ENCODE measurements at places on chromosomes 3 and 15.

- DNase-seq: no peak
These were observed 39.9 kb downstream of the IFT57 start for GRCh38 chr3:108182339-108182738.

DNA sequence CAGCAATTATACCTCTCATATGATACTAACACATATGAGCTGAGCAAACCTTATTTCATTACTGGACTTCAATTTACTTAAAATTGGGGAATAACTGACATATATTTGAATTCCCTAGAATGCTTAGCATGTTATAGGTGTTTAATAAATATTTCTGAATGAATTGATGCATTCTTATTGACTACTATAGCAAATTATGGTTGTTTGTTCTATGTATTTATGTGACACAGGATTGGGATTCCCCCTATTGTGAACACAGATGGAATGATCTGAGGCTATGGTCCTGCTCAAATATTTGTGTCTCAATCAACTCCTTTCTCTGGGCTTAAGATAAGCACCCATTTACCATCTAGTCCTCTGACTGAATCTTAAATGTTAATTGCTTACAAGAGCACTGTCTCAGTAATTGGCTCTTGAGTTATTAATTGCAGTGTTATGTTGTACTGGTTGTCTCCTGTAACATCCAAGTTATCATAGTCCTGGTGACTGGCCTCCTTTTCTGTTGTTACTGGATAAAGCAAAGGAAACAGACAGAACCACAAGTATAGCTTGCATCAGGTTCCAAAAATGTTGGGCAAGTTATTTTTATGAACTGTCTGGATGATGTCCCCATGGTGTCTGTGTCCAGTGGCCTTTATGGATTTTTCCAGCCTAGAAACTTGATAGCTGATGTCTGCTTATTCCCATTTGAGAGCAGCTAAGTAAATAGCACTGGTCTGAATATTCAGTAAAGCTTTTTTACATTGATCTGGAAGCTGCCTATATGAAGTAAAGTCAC lies 2.3 kb upstream of the UACA start:
- no peak for DNase-seq

- DNase-seq: no peak
These were observed 4.8 kb downstream of the PAQR9 start for GRCh38 chr3:142958707-142959106.

- DNase-seq: no peak
These were observed 201.5 kb downstream of the SOX2 start for GRCh38 chr3:181913254-181913653.

GRCh38 chr3:197555281-197556261 lies at the start of gene BDH1:
TSS of gene BDH1 (minus strand) at chr3:197555968. CDS start at chr3:197546443, 9,525 bp downstream.
- peak; percentile 91 for DNase-seq

GRCh38 chr15:96924570-96924969 lies 594.1 kb downstream of the NR2F2 start:
- DNase-seq: no peak

DNA sequence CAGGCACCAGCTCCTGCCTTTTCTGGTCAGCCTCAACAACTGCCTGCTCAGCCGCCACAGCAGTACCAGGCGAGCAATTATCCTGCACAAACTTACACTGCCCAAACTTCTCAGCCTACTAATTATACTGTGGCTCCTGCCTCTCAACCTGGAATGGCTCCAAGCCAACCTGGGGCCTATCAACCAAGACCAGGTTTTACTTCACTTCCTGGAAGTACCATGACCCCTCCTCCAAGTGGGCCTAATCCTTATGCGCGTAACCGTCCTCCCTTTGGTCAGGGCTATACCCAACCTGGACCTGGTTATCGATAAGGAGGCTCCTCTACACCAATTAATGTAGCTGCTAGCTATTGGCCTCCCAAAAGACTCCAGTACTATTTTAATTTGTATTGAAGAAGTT lies 38.9 kb downstream of the TFG start:
- DNase-seq: no peak

DNA sequence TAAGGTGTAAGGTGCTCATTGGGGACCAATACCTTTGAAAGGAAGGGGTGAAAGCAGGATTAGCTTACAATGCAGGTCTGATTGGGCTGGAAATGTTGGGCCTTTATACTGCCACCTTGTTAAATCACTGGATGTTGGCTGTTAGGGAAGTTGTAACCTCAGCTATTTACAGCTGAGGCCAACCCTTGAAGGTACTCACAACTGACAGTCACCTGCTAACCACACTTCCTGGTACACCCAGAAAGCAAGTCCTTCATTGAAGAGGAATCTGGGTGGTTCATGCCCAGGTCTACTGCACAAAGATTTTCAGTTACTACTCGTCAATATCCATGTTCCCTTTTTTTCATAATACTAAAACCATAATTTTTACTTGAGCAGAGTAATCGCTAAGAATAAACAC lies 65.4 kb upstream of the CLDN18 start:
- peak; percentile 49 for DNase-seq

DNA sequence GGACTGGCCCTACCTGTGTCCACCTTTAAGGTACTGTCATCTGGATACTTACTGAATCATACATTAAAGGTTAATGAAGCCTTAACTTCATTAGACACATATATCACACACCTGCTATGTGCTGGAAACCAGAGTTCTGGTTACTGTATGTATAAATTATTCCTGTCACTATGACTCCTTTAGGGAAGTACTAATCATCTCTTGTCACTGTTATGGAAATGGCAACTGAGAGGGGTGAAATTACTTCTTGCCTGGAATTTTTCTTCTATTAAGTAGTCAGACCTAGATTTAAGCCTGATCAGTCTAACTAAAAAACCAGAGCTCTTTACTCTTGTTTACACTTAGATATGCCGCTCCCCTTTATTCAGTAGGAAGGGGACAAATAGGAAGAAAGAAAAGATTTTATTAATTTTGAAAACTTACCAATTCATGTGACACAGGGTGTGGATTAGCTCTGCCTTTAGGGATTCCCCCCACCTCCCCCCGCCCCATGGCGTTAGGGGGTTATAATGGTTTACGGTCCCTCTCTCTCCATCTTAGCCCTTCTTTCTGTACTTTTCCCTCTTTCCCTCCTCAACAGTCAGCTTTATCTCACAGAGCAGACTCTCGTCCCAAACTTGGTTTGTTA lies 152.5 kb downstream of the KLHL25 start:
- no peak for DNase-seq

GRCh38 chr15:51237816-51238215 lies 100.6 kb downstream of the CYP19A1 start:
- no peak for DNase-seq

DNA sequence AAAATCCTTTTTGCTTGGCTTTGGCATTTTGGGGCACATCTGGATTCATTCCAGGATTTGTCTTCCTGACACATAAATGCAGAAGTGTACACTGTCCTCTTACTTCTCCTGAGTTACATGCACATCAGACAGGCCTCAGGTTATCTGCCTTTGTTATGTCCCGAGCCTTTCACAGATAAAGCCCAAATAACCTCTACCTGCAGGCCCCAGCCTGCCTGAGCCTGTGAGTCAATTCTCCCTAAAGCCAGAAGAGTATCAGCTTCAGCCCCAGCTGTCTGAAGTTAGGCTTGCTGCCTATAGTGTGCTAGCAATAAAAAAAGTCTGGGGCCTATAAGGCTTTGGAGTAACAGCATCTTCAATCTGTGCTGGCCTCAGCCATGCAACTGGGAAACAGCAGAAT lies 17.7 kb upstream of the GSK3B start:
- DNase-seq: no peak

DNA sequence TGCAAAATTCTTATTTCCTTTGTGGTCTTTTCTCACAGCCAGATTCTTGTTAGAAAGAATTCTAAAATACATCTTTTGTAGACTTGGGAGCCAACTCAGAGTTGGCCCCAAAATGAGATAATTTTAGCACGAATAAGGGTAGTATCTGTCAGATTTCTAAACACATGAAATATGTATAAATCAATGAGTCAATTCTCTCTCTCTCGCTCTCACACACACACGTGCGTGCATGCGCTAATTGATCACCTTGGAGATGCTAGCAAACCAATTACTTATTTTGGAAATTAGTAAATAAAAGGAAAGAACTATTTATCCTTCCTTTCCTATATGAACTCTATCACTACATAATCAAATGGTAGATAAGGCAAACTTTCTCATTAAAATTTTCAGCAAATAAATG lies 32.9 kb upstream of the PIK3R4 start:
- DNase-seq: no peak

DNA sequence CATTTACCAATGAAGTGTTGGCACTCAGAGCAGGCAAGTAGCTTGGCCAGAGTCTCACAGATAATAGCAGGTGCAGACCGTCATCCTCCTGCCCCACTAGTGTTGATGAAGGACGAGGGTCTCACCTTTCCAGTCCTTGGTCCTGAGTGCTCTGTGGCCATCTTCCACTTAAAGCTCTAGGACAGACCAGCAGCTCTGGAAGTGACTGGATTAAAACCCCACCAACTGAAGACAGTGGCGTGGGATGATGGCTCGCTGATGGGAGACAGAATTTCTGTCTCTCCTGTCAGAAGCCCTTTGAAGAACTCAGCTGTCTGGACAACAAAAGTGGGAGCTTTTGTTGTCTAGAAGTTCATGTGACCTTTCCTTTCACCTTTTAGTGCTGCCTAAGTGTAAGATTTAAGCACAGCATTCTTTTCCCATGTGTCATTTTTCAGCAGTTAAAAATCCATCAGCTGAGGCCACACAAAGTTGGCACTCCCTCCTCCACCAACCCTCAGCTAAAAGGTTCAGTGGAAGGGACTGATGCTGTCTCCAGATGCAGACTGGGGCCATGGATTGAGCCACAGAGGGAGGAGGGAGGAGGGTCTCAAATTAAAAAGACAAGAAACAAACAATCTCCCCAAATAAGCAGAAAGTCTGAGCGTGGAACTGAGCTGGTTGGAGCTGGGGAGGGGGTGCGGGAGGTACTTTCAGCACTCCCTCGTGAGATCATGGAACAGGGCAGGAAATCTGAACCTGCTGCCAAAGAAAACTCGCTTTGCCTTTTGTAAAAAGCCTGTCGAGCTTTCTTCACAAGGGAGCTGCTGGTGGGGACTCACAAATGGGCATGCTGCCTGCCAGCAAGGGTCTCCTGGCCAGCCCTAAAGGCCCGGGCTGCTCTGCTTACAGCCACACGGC lies 148.5 kb upstream of the CTDSPL start:
- no peak for DNase-seq

- DNase-seq: no peak
These were observed 377.1 kb upstream of the PROK2 start for GRCh38 chr3:72161881-72162595.

- DNase-seq: peak; percentile 51
These were observed 63.5 kb downstream of the SLC49A4 start for GRCh38 chr3:122858373-122858772.

DNA sequence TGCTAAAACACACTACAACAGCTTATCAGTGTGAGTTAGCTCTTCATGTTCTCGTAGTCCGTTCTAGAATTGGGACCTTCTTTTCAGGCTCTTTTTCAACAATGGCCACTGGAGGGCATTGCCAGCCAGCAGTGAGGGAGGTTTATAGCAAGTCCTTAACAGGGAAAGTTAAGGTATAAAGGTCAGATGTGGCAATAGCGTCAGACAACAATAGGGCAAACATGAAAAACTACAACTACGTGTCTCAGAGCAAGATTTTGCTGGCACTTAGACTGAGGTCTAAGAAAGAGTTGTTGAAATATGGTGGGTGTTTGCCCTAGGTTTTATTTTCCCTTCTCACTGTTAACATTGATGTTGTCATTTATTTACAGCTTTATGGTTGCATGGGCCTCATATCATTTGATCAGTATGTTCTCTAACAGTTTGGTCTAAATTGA lies 161.4 kb downstream of the GMNC start:
- peak; percentile 55 for DNase-seq

DNA sequence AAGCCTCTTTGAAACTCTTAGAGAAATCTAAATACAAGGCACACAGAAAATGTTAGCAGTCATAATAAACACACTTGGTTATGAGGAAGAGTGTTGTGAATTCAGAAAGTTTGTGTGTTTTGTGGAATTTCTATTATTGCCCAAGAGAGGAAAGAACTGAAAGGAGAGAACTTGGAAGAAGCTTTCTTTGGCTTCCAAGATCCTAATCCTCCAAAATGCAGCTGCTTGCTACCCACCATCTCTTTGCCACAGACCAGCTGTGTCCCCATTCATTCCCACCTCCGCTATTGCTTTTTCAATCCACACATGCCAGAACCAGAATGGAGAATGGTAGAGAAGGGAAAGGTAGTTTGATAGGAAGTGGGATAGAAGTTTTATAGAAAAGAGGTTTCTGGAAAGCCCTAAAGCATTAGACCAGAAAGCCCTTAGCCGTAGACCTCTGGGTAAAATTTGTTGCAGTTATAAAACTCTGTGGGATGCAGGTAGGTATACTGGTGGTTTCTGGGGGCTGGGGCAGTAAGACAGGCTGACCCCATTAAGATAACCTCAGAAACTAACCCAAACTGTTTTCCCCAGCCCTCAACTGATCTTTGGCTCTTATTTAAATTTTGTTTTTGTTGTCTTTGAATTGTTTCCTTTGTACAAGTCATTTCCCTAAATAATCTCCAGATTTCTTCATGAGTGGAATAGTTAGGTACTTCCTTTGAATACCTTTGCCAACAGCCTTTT lies 108.5 kb downstream of the FILIP1L start:
- DNase-seq: no peak

GRCh38 chr3:123961508-123961856 lies 453 bp upstream of the CCDC14 start:
- DNase-seq: no peak

GRCh38 chr3:19116239-19116638 lies 32.1 kb upstream of the KCNH8 start:
- DNase-seq: no peak

- no peak for DNase-seq
These were observed 25.0 kb upstream of the BFSP2 start for GRCh38 chr3:133374708-133375402.

DNA sequence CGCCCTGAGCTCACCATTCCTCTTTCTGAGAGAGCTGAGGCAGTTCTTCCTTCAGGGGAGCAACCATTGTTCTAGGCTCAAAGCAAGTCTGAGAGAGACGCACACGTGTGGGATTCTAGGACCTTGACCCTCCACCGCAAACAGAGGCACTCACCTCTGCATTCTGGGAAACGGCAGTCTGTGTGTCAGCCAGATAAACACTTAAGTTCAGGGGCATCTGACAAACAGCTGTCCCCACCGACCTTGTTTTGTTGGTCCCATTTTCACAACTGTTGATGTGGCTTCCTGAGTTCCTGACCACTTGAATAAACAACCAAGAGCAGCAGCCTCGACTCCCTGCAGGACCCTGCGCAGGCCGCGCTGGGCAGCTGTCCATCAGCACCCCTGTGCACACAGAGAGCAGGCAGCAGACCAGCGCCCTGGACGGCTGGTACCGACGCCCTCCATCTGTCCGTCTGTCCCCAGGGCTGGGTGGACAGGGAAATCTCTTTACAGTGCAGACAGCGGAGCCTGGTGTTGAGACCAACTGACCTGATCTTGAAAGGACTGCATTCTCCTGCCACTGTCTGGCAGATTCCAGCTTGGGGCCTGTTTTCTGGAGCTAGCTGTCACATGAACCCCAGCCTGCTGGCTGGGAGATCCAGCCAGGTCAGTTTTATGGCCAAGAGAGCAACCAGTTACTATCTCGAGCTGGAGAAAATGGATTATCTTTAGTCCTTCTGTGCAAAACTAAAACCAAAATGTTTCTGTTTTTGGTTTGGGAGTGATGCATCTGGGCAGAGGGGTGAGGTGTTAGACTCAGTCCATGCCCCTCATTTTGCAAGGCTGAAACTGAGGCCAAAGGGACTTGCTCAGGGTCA lies 64.2 kb downstream of the FAM43A start:
- DNase-seq: no peak

GRCh38 chr3:51593697-51594096 lies 55.2 kb downstream of the RAD54L2 start:
- DNase-seq: no peak
